ENCODE measurements at places on chromosomes 12 and 14.

GRCh38 chr12:61781021-61781581, 479.1 kb upstream of the USP15 start:
- DNase-seq = no peak

DNA sequence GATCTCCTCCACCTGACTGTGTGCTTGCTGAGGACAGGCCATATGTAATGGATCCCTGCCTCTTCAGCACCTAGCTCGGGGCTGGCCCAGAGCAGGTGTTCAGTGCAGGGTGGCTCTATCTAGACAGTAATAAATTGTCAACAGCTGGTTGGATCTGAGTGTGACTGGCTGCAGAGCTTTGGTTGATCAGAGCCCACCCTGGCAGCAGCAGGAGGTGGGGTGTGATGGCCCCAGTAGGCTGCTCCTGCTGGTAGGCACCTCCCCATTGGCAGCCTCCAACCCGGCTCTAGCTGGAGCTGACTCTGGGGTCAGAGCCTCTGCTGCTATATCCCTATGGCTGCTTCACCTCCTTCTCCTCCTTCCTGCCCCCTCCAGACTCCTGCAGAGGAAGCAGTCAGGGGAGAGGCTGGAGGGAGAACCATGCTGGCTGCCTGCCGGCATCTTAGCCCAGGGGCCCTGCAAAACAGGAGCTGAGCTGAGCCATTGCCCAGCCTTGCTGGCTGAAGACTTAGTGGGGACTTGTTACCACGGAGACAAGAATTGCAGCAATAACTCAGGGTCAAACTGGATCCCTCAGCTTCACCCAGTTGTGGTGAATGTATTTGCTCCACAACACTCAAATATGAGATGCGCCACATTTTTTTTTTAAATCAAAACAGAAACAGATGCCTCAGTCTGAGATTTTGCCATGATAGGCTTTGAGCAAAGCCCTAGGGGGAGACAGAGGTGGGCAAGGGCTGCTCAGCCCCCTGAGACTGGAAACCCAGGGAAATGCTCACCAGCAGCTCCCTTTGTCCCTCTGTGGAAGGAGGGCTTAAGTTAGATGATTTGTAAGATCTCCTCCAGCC, 22.2 kb downstream of the TMEM63C start:
- DNase-seq = no peak

DNA sequence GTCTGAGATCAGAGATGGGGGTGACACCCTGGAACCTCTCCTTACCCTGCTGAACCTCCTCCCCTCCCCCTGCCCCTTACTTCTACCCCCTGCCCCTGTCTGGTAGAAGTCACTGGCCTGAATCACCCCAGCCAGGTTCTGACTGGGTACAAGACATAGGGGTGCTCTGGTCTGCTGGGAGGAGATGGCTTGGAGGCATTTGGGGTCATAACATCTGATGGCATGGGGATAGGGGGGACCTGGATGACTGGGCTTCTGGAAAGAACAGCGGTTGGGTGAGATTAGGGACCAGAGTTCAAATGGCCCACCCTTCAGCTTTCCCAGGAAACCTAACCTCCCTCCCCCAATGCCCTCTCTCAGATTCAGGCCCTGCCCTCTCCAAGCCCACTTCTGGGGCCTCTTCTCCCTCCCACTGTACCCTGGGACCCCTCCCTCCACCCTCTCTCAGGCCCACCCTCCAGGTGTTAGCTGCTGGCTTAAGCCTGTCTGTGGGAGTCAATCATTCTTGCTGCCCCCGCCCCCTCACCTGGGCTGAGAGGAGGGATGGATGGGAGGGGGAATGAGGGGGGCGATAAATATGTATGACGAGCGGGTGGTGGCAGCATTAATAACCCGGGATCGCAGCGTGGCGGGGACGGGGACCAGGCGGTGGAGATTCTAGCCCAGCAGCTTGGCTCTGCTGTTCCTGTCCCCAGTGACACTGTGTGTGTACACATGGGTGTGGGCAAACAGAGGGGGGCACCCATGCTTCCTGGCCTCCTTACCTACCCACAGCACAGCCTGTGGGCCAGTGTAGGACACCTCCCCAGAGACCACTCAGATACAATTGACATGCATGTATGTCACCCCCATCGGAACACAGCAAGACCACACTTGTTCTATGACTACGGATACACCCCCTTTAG, 5.9 kb downstream of the NXPH4 start:
- no peak for DNase-seq

- no peak for DNase-seq
Measured at GRCh38 chr12:94261119-94261518, 112.7 kb downstream of the PLXNC1 start.
